ENCODE measurements at places on chromosomes 5 and 9.

DNA sequence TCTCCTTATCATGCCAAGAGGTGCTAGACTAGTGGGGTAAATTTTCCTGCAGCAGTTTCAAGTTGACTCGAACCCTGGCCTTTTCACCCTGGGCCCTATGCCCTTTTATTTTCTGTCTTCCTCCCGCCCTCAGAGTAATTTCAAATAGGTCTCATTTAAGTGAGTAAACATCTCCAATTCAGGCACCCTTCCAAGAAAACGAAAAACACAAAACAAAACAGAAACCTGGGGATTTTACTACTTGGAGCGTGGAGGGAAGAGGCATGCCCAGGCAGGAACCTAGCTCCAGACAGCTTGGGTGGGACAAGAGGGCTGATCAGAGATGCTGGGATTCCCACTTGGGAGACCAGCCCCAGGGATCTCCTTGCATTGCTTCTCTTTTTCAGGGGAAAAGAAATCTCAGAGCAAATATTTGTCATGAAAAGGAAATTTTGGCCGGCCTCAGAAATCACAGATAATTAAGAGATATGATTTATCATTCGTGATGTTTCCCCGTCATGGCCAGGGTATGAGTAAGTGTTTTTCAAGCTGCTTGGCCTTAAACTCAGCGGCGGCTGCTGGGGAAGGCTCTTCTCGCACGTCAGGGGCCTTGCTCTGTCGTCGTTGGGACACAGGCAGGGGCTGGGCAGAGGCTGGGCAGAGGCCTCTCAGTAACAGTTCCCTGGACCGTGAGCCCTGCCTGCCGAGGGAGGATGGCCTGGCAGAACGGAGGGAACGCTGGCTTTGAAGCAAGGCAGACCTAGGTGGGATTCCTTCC is 248.6 kb upstream of the KLF4 start:
- peak; percentile 66 for ATAC-seq

GRCh38 chr9:129225815-129226214 is 47.8 kb upstream of the IER5L start:
- peak; percentile 32 for ATAC-seq

GRCh38 chr5:145983446-145983845 is 47.1 kb downstream of the SH3RF2 start:
- no peak for ATAC-seq

GRCh38 chr5:147918101-147918685 is 11.9 kb upstream of the C5orf46 start:
- peak; percentile 68 for ATAC-seq

DNA sequence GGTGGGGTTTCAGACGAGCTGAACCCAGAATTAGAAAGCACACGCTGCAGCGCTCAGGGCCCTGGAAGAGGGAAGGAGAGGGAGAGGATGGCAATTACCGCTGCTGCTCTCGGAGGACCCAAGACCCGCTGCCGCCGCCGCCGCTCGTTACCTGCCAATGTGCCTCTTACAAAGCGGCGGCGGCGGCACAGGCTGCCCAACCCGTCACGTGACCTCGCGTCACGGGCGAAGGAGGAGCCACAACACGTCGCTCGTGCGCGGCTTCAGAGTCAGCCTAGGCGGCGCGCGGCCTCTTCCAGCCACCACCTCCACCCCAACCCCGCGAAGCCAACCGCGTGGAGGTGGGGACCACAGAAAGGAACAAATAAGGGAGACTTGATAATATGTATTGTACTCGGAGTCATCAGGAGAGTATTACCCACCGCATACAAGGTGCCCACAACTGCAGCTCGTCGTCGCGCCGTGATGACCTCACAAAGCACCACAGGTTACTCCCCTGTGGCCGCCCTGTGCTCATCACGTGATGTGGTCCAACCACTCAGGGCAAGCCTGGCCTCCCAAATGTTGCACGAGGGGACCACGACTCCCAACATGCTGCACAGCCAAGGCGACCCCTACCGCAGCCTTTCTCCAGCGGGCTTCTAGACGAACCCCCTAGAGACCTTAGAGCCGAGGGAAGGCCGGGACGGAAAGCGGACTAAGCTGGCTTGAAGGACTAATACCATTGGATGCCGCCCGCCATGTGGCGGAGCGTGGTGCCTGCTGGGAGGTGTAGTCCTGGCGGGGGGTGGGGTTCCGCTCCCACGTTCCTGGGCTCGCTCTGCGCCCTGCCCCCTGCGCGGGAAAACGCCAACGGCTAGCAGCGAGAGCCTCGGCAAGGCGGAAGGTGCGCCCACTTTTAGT is at the start of gene UBAP2:
Gene UBAP2, minus strand, starts transcription at position 161 of the 903 bp plus-strand sequence. CDS start 31,739 bp downstream, outside the sequence.
- ATAC-seq, result peak; percentile 91

DNA sequence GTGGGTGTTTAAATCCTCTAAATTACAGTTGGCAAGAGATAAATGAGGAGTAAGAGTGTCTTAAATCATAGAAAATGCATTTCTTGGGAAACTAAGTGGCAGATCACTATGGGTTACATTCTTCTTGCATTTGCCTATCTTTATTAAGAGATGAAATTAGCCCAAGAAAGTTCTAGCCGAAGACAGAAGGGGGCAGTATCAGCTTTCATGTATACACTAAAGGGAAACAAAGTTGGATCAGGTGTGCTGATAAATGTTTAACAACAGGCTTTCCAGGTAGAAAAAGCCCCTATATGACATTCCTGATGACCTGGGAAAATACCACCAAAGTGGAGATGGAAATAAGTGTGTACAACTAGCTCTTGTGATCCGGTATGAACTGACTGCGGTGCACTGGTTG is 81.9 kb upstream of the TLR4 start:
- ATAC-seq, result no peak

GRCh38 chr5:29950416-29951145 is 1242.9 kb upstream of the CDH6 start:
- no peak for ATAC-seq

DNA sequence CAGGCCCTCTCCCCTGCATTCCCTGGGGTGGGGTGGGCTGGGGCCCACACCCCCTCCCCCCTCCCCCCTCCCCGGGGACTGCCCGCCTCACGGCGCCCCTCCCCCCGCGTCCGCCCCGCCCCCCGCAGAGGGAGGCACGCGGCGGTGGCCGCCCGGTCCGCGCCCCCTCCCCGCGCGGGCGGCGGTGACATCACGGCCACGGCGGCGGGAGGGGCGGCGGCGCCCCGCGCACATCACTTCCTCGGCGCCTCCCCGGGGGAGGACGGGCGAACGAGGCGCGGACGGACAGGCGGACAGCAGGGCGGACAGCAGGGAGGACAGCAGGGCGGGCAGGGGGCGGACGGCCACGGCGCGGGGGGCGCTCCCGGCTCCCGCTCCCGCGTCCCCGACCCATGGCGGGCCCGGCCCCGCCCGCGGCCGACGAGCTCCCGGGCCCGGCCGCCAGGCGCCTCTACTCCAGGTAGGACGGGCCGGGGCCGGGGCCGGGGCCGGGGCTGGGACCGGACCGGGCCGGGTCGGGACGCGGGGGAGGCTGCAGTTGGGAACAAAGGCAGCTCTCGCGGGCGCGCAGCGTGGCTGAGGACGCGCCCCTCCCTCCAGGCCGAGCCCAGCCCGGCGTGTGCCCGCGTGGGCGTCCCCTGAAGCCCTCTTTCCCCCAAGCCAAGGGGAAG is at the start of gene GPSM1:
Gene GPSM1, plus strand, starts transcription at position 236 of the 671 bp plus-strand sequence. Its CDS starts 157 bp downstream, at position 393.
- peak; percentile 9 for ATAC-seq

DNA sequence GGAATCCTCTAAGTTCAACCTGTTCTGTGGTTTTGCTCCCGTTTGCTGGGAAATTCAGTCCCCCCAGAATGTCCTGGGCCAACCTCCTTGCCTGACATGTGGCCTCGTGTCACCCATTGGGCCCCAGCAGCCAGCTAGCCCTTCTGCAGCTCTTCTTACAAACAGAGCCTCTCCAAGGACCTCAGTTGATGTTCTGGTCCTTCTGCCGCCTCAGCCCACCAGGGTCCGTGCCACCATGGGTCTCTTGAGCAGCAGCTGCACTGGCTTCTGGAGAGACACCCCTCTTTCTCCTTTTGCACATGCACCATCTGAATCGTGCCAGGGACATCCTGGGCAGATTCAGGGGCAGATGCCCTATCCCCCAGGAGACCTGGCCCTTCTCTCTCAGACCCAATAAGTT is 85.0 kb downstream of the LMX1B start:
- ATAC-seq, result no peak

DNA sequence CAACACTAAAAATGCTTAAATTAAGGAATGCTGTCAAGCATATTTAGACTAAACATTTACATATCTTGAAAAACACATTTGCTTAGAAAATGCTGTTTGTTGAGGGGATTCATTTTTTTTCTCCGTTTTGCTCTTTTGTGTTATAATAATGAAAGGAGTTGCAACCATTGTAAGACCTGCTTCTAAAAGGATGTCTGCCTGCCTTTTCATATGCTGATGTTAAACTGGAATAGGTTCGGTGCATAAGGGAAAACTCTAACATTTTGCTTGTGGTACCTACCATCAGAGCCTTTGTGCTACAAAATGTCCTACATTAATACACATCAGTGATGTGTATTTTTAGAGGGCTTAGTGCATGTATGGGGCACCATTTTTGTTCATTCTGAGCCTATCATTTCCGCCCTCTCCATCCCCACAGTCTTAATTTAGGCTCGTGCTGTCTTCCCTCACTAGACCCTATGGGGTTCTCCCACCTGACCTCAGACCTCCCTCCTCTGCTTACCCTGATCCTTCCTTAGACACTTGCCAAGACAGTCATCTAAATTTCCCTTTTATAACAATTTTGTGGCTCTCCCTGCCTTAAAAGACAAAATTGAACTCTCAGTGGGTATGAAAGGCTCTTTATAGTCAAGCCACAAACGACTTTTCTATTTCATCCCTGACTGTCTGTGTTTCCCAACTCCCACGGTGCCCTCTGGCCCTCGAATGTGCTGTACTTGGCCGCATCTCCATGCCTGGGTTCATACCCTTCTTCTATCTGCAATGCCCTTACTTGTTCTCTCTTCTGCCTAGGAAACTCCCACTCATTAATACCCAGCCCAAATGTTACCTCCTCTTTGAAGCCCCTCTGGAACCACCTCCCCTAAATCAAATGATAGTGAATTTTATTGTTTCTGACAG is 61.2 kb downstream of the CMYA5 start:
- no peak for ATAC-seq

- ATAC-seq, result no peak
Measured at GRCh38 chr5:131112424-131112823, 52.6 kb downstream of the HINT1 start.

- ATAC-seq, result peak; percentile 25
Measured at GRCh38 chr9:136626740-136627642, 35.7 kb upstream of the EGFL7 start.

Measured in esophagus mucosa (tissue), 1 donor.